Left ventricle myocardium inferior (tissue), 1 donor: ENCODE measurements at places on chromosomes 13 and 19.

- peak; percentile 78 for DNase-seq
Measured at GRCh38 chr19:46704379-46705076, 12.4 kb downstream of the PRKD2 start.

- DNase-seq = no peak
Measured at GRCh38 chr13:25819856-25820530, 231.8 kb downstream of the SHISA2 start.

DNA sequence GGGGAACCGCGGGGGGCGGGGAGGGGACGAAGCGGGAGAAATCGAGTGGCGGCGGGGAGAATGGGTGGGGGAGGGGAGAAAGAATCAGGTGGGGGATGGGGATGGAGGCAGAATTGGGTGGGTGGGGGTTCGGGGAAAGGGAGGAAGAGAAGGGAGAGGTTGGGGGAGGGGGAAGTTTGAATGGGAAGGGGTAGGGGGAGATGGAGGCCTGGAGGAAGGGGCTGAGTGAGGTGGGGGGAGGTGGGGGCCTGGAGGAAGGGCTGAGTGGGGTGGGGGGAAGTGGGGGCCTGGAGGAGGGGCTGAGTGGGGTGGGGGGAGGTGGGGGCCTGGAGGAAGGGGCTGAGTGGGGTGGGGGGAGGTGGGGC lies 403 bp upstream of the ADAMTS10 start:
- no peak for DNase-seq

DNA sequence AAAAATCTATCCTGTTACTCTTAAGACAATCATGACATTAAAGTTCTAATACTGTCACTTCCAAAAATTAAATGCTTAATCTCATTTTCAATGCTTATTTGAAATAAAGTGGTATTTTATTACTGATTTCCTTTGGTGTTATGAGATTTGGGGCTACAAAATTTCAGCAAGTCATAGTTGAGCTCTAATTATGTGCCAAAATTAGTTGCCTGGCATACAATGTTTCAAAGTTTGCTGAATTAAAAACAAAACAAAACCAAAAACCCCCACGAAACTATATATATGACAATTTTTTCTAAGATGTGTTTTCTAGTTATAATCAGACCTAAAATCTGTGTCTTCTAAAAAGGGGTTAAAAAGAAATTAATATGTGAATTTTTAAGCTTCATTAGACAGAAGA lies 62.2 kb downstream of the KCNRG start:
- DNase-seq = no peak

DNA sequence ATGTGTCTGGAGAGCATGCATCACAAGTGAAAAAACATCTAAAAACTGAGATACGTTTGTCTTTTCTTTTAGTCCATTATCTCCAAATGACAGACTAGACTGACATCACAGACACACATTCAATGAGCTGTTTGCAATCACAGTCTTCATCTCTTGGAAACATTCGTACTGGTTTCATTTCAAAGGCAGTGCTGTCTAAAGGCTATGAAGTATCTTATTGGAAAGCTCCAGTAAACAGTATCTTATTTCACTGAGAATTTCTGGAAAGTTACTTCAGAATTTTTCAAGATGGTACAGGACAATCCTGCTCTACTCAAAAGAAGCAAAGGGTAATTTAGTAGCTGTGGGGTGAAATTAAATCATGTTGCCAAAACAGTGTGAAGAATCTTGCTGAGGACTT lies 53.5 kb upstream of the TNFRSF19 start:
- no peak for DNase-seq

DNA sequence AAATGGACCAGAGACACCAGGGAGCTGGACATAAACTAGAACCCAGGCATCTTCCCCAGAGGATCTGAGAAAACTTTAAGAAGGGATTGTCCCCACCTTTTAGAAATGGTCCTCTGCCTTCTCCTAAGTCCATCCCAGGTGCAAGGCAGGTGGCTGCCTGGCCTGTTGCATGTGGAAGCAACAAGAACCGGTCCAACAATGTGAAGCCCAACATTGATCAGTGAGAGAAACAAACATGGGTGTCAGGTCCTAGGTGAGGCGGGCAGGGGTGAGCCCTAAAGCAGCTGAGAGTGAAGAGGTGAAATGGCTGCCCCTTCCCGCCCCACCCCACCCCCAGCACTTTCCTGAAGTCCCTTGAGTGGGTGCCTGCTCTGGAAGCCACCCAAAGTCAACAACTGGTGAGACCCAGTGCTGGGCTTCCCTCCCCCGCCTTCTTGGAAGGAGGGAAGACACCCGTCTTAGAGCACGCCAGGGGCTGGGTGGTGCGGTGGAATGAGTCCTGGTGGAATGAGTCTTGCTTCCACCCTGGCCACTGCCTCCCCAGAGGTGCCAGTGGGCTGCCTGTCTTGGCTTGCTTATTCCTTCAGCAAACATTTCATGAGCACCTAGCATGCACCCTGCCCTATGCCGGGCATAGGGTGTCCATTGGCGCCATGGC lies 1.7 kb downstream of the AP1M1 start:
- DNase-seq = no peak

DNA sequence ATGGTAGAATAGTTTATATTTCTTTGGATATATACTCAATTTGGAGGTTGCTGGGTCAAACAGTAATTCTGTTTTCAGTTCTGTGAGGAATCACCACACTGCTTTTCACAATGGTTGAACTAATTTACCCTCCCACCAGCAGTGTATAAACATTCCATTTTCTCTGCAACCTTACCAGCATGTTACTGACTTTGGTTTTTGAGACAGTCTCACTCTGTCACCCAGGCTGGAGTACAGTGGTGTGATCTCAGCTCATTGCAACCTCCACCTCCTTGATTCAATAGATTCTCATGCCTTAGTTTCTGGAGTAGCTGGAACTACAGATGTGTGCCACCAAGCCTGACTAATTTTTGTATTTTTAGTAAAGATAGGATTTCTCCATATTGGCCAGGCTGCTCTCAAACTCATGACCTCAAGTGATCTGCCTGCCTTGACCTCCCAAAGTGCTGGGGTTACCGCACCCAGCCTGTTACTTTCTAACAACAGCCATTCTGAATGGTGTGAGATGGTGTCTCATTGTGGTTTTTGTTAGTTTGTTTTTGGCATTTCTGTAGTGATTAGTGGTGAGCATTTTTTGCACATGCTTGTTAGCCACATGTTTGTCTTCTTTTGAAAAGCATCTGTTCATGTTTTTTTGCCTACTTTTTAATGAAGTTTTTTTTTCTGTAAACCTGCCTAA lies 12.5 kb downstream of the ZNF714 start:
- no peak for DNase-seq

DNA sequence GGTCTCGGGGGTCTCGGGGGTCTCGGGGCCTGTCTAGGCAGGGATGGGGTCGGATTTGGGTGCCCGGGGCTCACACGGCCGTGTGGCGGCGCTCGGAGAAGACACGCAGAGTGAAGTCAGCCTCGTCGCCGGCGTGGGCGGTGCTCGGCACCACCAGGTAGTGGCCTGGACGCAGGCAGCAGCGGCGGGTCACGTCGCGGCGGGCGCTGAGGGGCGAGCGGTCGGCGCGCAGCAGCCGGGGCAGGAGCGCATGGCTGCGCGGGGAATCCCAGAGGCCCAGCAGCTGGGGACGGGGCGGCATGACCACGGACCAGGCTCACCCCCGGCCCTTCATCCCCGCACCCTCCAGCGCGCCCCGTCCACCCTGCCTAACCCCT lies 8.2 kb downstream of the CAPN12 start:
- peak; percentile 33 for DNase-seq

DNA sequence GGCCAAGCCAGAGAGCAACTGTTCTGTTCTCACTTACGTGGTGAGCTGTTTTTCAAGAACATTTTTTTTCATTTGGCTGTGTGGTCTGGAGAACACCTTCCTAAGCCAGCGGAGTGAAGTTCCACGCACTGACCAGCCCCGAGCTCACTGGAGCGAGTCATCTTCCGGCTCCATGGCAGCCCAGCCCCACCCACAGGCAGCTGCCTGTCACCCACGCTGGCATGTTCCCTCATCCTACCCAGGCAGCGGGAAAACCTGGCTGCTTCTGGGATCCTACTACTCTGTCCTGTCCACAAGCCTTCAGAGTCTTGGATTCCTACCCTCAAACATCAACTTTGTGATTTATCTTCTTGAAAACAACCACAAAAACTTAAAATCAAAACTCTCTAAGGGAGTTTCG lies 76.2 kb downstream of the GGACT start:
- DNase-seq = no peak

DNA sequence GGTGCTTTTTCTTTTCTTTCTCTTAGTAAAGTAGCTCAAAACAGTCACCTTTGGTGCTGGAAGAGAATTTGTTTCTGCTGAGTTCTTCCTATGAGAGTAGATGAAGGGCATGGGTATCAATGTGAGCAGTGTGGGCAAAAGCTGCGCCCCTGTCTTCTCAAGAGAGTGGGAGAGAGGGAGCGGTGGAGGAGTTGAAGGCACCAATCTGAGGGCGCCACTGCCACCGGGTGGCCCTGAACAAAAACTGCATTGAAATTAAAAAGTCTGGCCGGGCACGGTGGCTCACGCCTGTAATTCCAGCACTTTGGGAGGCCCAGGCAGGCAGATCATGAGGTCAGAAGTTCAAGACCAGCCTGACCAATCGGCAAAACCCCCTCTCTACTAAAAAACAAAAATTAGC lies 28.7 kb upstream of the EPHX3 start:
- DNase-seq = no peak

- no peak for DNase-seq
Measured at GRCh38 chr13:35643625-35644024, 167.1 kb upstream of the MAB21L1 start.

DNA sequence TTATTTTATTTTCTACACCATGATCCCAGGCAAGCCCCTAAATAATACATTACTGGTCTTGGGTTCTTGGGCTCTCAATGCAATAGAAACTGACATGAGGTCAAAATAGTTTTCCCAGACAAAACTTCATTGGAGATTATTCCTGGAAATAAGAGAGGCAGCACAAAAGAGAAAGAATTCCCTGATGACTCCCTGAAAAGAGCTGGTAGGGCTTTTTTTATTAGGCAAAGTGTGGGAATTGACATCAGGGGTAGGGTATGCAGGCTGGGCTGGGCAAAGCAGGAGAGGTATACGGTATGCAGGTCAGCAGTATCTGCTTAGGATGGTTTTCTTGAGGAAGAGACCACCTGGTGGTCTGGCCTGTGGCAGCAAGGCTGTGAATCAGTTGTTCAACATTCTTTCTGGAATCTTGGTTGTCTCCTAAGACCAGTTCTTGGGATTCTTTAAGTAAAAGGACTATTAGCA lies 9.3 kb upstream of the IGFL3 start:
- DNase-seq = no peak

GRCh38 chr19:2171349-2172145 lies 7.8 kb downstream of the DOT1L start:
- peak; percentile 73 for DNase-seq

GRCh38 chr13:103031332-103031873 lies 34.8 kb downstream of the SLC10A2 start:
- no peak for DNase-seq

GRCh38 chr13:32001154-32001768 lies 30.3 kb upstream of the FRY start:
- peak; percentile 51 for DNase-seq

- DNase-seq = peak; percentile 87
Measured at GRCh38 chr19:18274781-18275356, 617 bp upstream of the IQCN start.

DNA sequence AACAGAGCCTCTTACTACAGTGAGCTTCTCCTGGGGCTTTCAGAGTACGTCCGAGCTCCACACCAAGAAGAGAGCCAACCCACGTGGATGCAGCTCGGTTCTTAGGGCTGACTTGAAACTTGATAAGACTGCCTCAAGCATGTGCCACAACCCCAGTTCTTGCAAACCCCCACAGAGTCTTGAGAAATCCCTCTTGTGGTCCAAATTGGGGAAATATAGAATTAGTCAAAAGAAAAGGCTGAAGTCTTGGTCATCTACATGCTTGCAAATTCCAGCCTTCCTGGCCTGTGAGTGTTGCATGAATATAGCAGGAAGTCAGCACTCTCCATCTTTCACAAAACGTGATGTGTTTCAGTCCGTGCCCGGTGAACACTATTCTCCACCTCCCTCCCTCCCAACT lies 95.2 kb downstream of the GGACT start:
- no peak for DNase-seq

DNA sequence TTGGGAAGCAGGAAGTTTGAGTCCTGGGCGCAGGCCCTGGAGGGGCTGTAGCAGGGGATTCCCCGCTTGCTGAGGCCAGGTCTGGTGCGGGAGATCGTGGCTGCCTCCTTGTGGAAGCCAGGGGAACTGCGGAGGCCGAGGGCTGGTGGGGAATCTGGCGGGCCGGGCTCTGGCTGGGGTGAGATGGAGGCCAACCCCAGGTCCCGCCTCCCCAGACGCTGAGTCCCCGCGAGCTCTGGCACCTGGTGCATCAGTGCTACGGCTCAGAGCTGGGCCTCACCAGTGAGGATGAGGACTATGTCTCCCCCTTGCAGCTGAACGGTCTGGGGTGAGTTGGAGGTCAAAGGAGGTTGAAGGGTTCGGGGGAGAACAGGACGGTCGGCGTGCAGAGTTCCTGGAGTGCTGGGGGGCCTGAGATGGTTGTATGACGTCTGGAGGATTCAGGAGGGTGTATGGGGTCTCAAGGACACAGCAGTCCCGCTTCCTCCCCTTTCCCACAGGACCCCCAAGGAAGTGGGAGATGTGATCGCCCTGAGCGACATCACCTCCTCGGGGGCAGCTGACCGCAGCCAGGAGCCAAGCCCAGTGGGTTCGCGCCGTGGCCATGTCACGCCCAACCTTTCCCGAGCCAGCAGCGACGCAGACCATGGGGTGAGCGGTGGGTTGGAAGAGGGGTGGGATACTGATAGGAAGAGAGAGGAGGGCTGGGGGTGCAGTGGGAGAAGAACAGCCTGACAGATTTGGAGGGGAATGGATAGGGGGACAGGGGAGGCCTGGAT lies 13.1 kb downstream of the GRAMD1A start:
- peak; percentile 76 for DNase-seq

DNA sequence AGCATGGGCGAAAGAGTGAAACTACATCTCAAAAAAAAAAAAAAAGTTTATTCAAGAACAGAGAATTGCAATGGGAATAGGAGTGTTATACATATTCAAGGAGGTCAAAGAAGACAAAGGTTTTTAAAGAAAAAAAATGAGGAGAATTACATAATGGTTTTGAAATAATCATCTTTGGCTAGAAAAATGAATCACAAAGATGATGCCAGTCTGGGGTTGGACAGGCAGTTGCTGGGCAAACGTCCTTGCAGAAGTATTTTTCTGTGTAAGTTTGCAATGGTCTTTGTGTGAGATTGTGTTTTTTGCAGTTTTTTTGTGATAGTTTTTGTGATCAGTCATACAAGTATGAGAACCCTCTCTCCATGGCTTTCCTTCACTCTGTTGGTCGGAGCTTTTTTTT lies 23.7 kb downstream of the LYPD3 start:
- no peak for DNase-seq

GRCh38 chr19:1837222-1837565 lies 11.1 kb downstream of the REXO1 start:
- no peak for DNase-seq

DNA sequence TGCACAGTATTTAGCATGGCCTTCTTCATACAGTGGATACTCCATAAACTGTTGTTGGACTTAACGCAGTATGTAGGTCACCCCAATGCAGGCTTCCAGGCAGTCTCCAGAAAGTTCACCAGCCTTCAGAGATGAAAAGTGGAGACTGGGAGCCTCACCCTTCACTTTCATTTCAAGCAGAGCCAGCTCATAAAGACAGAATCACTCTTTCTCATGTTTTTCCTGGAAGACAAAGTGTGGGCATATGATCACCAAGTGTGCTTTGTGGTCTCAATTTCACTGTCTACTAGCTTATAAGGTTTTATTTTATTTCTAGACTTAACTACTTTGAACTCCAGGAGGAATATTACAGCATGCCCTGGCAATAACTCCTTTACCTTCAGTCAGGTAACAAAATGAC lies 26.3 kb upstream of the TNFSF11 start:
- no peak for DNase-seq

- no peak for DNase-seq
Measured at GRCh38 chr19:40407714-40408597, 5.2 kb downstream of the PRX start.
